Stimulated activated naive CD8-positive, alpha-beta T cell treated with anti-CD3 and anti-CD28 coated beads, Interleukin-15, Interleukin-2, amounts not matched to agents 100 U/mL and 50 U/mL, for 24 hours (primary cell): ENCODE measurements at places on chromosomes 4 and X.

- peak; percentile 44 for DNase-seq
Observed at GRCh38 chrX:40104985-40105834, 7.5 kb upstream of the BCOR start.

- DNase-seq = no peak
Observed at GRCh38 chr4:81635739-81636138, 164.0 kb upstream of the RASGEF1B start.

DNA sequence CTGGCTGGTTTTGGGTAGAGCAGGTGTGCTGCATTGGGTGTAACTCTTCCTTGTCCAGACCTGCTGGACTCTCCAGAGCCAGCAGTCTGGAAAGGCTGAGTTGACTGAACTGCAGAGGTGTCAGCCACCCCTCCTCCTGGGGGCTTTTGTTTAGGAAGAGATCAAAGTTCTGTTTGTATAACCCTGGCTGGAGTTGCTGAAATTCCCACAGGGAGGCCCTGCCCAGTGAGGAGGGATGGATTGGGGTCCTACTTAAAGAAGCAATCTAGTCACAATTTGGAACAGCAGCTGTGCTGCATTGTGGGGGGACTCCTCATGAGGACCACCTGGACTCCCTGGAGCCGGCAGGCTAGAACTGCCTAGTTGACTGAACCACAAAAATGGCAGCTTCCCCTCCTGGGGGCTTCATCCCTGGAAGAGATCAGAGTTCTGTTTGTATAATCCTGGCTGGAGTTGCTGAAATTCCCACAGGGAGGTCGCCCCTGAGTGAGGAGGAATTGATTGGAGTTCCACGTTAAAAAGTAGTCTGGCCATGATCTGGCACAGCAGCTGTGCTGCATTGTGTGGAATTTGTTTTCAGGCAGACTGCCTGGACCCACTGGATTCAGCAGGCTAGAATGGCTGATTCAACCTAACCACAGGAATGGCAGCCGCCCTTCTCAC is 264.9 kb upstream of the ZC4H2 start:
- no peak for DNase-seq

DNA sequence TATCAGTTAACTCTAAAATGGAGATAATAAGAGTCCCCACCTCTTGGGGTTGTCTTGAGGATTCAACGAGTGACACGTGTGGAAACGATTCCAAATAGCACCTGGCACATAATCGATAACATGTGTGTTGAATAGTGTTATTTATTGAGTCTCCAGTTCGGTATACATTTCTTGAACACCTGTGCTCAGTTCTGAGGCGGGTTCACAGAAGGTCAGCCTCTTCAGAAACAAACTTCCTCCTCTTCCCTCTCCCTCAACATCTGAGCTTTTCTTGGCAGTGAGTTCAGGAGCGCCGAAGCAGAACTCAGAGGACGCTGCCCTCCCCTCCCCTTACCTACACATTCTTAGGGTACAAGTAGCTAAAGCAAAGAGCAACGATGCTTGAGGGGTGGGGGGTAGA is 934 bp downstream of the PDHA1 start:
- DNase-seq = no peak

- DNase-seq = no peak
Observed at GRCh38 chrX:109684136-109684535, 48.9 kb downstream of the ACSL4 start.
